ENCODE measurements at places on chromosomes 13 and 19.

DNA sequence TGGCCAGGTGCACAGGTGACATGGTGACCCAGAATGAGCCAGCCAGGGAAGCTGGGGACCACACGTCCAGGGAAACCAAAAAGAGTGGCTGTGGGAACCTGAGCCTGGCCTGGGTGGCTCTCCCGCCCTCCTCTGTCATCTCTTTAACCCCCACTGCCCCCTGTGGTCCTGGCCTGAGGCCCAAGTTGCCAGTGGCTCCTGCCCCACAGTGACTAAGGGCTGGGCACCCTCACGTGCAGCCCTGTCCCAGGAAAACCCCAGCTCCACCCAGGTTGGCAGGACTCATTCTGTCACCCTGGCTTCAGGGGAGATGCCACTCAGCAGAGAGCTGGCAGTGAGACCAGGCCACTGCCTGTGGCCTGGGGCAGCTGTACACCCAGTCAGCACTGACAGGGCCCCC lies 30.6 kb upstream of the ISYNA1 start:
- no peak for DNase-seq

DNA sequence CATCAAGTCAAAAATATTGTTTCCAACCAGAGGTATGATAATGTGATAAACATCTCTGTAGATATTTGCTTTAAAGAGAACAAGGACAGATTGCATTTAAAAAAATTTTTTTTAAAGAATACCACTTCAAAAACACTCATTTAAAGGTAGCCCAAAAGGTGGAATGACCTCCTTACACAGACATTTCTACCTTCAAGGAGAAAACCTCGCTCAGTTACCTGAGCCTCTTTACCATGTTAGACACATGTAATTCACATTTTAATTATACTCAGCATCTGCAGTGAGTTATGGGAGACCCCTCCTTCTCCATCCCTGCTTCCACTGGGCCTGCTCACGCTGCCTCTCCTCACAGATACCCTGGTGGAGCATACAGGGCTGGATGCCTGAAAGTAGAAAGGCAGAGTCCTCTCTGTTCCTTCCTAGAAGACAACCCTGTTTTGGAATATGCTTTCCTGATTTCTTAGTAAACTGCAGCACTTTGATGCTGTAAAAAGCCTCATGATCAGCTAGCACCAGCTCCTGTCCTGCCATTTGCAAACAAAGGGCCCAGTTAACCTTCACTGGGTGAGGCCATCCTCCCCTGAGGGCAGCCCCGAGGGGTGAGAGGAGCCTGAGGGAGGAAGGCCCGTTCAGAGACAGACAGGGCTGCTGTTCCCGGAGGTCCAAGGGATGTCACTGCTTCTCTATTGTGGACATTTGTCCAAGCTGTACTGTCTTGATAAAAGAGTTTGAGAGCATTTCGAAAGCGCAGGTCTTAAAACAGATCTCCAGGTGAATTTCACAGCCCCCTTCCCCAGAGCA lies 117.8 kb downstream of the IRS2 start:
- no peak for DNase-seq

- DNase-seq, result no peak
Measured at GRCh38 chr13:76036176-76036575, 400.0 kb downstream of the LMO7 start.

DNA sequence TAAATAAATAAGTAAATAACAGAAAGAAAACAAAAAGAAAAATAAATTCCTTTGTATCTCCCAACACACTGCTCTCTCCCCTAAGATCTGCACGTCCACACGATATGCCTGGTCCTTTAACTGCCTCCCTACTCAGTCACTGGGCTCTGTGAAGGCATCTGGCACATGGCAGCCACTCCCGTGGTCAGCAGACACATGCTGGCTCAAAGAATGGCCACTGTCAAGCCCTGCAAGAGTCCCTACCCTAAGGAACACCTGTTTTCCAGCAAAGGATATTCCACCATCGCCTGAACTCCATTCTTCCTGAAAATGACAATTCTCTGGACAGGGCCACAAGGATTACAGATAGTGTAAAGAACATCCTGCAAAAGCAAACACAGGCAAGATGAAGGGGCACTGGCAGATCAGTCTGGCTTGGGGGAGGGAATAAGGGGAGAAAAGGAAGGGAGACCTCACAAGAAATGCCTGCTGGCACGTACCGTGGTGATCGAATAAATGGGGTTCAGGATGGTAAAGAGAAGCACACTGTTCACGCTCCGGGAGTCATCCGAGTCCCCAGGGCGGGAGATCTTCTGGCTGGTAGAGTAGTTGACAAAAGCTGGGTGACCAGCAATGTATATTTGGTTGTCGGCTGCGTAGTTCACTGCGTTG lies 4.3 kb downstream of the HNRNPL start:
- DNase-seq, result no peak

DNA sequence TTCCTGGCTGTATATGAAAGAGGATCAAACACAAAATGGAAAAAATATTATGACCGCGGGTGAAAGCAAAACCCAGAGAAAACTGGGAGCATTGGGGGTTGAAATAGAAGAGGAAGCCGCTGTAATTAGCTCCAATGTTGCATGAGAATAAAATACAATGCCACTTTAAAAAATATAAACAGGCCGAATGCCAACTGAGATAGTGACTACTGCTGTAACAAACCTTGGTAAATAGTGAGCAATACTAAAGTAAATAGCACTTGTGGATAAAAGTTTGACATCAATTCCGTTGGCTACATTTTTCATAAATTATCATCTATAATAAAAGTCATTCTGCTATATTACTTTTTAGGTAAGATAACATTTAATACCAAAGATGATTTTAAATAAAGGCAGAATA lies 395.8 kb upstream of the MIR17HG start:
- no peak for DNase-seq

- no peak for DNase-seq
Measured at GRCh38 chr13:50596776-50597203, 246.7 kb downstream of the DLEU7 start.

- DNase-seq, result no peak
Measured at GRCh38 chr19:1469255-1470054, 9.6 kb downstream of the C19orf25 start.

DNA sequence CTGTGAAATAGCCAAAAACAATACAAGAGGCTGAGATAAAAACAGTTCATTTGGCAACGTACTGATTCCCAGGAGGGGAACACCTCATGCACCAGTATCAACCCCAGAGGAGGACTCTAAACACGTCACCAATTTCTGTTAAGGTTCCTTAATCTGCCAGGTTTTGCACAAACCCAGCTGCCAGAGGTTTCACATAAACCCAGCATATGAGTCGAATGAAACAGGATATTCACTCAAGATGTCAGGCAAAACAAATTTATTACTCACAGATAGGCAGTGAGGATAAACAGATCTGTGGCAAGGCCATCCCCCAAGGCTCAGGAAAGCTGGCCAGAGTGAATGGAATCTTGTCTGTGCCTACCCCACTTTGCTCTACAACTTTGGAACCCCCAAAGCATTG lies 210.9 kb downstream of the GPC5 start:
- DNase-seq, result no peak

GRCh38 chr13:42181381-42181953 lies 90.5 kb upstream of the AKAP11 start:
- no peak for DNase-seq

DNA sequence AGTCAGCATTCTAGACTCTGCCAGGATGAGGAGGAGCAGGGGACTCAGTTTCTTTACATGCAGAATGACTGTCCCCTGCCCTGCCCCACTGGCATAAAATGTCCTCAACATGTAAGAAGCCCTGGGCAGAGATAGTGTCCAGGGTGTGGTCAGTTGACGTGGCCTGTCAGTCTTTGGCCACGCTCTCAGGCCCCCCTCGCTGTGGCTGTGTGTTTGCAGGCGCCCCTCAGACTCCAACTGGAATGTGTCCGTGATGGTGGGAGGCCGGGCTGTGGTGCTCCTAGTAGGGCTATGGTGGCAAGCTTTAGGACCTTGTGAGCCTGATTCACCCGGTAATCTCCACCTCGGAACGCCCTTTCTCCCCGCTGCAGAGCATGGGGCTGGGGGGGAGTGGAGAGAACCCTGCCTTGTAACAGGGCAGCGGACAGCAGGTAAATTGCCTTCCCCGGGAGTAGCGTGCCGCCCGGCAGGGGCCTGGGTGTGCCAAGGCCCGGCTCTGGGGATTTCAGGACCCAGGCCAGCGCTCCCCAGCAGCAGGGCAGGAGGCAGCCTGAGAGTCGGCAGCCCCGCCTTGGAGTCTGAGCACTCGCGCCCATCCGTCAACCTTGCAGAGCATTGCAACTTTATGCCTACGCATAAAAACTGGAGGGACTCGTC lies 62.3 kb downstream of the CHST8 start:
- DNase-seq, result no peak

DNA sequence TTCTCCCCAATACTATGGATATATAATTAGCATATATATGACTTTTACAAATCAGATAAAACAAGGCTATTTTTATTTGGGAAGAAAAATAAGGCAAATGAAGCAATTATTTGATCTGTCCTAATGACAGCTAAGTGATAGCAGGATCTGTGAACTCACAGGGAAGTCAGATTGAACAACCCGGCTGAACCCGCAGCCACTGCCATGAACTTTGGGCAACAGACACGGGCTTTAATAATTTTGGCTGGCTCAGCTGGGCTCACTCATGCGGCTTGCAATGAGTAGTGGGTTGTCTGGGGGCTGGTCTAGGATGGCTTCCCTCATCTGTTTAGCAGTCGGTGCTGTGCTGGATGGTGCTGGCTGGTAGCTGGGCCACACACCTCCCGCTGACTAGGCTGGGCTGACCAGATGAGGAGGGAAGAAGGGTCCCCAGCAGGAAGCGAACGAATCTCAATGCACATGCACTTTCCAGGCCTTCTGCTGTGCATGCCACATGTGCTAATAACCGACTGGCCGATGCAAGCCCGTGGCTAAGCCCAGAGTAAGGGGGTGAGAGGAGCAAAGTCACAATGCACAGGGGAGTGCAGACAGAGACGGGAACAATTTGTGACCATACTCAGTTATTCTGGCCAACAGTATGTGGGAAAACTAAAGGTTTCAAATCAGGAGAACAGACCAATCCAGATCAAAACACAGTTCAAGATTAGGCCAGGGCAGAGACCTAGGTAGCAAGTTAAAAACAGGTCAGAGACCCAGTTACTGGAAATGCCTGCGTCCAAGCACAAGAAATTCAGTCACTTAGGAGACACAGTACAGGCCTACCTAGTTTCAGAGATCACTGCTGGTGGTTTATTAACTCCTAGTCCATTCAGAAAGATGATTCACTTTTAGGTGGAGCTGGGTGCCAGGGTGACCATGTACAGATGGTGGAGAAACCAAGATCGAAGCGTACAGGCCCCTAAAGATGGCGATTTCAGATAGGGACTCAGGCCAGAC lies 22.3 kb downstream of the CRYL1 start:
- DNase-seq, result no peak

DNA sequence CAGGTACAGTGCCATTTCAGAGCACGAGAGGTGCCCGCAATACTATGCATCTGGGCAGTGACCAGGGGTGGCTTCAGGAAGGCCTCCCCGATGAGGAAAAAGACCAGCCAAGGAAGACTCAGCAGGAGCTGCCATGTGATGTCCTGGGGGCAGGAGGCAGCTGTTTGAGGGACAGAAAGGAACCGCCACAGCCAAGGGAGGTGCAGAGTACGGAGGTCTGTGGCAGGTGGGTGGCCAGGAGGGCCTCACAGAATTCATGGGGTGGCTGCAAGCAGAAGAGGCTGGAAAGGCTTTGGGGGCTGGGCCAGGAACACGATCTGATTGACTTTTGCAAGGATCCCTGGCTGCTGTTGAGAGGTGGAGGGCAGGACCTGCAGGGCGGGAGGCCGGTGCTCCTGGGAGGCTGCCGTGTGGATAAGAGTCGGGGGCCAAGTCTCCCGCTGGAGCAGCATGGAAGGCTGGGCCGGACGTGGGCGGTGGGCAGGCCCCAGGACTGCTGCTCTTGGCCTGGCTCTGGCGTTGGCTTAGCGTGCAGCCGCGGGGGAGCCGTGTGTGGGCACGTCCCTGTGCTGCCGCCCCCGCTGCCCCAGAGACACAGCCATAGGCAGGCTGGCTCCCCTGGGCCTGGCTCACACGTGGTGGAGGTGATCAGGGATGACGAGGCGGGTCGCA lies 29.1 kb downstream of the CEBPA start:
- DNase-seq, result no peak

DNA sequence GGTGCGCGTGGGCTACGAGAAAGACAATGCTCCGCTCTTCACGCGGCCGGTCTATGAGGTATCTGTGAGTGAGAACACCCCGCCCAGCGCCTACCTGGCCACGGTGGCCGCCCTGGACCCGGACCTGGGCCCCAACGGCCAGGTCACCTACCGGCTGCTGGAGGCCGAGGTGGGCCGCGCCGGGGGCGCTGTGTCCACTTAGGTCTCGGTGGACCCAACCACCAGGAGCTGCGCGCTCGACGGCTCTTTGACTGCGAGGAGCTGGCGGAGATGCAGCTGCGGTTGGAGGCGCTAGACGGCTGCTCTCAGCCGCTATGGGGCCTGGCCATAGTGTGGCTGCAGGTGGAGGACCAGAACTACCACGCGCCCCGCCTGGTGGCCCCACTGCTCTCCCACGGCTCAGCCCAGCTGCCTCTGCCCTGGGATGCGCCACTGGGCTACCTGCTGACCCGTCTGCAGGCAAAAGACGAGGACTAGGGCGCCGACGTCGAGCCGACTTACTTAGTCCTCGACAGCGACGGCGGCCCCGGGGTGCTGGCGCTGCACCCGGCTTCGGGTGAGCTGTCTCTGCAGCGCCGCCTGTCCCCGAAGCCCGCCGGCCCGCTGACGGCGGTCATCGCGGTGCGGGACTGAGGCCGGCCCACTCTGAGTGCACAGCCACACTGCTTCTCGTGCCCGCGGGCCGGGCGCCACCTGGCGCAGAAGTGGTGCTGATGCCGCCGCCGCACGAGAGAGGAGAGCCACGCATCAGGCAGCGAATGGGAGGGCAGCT lies 173.0 kb downstream of the OLFM4 start:
- no peak for DNase-seq

DNA sequence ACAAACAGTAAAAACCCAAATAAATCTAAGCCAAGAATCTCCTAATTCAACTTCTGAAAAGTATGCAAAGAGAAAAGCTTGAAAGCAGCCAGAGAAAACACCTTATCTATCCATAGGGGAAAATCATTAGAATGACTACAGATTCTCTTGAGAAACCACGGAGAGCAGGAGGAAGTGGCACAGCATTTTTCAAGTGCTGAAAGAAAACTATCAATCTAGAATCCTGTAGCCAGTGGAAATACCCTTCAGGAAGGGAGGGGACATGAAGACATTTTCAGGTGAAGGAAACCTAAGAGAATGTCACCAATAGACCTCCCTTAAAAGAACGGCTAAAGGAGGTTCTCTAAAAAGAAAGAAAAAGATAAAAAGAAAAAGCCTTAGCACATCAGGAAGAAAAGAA lies 66.2 kb upstream of the XPO4 start:
- DNase-seq, result no peak

DNA sequence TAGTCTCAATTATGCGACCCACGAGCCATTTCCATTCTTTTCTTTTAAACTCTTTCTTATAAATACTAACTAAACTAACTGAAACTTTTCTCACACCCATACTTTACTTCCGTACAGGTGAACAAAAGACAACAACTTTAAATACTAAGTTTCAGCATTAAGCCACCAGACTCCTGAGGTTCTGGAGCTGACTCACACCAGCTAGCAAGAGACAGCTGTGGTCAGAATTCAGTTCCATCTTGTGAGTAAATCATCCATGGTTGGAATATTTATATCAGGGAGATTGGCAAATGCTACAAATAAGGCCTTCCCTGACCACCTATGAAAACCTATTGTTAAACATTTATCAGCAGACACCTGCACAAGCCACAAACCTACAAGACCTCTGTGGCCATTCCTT lies 897.0 kb downstream of the EFNB2 start:
- DNase-seq, result no peak

- DNase-seq, result no peak
Measured at GRCh38 chr13:75123428-75123827, 358.5 kb downstream of the TBC1D4 start.
